Gastrocnemius medialis (tissue), 4 donors: ENCODE measurements at places on chromosomes 6 and 20. TPM values are rescaled to one million over a fixed set of nuclear protein-coding genes. Genes with fewer than 3 reads are reported as not detected.

DNA sequence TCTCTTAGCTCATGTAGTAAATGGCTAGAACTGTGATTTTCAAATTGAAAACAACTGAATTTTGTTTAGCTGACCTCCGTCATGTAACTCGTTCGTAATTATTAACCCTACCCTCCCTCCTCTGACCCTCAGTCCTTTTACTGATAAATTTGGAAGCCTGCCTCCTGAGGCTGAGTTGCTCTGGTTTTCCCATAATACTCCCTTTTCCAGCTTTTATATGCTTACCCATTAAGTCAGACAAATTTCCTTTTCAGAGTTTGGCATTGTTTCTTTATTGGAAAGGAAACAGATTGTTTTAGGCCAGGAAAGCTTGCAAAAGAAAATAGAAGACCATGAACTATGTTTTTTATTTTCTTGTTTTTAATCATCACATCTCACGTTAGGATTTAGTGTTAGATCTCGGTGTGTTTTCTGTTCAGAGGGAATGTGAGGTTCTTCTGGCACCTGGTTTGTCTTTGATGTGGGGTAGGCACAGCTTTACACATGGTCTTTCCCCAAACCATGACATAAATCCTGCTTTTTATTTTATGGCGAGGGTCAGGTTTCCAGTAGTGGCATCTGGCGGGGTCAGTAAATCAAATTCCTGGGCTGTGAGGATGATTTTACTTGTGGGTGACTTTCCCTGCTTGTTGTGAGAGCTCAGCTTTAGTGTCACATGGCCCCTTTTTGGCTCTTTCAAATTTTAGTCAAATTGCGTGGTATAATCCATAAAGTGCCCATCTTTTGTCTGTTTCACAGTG lies 24.5 kb downstream of the PLCB4 start:
- H3K36me3 ChIP-seq: no peaks in the 10 kb centered on the region
- H3K27ac ChIP-seq: peak overlapping the region; percentile 54
- H3K4me1 ChIP-seq: no peaks in the 10 kb centered on the region
- no peak for DNase-seq
- no peak overlapping the region for H3K4me3 ChIP-seq

DNA sequence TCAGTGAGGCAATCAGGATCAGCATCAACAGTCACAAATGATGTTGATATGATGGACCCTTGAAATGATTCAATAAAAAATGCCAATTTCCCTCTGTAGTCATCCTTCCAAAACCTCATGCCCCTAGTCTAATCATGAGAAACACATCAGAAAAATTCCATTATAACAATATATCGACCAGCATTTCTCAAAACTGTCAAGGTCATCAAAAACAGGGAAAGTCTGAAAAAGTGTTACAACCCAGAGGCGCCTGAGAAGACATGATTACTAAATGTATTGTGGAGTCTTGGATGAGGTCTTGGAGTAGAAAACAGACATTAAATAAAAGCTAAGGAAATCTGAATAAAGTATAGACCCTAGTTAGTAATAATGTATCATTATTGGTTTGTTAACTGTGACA lies 133.8 kb downstream of the SLC35B3 start:
- H3K4me1 ChIP-seq: no peaks in the 10 kb centered on the region
- DNase-seq: no peak
- H3K4me3 ChIP-seq: no peak overlapping the region
- no peaks in the 10 kb centered on the region for H3K36me3 ChIP-seq
- H3K27me3 ChIP-seq: no peaks in the 10 kb centered on the region

- H3K4me3 ChIP-seq: no peak overlapping the region
- peaks cover 89% of the 10 kb centered on the region for H3K27me3 ChIP-seq
- no peak for DNase-seq
- H3K27ac ChIP-seq: no peak overlapping the region
- H3K36me3 ChIP-seq: no peaks in the 10 kb centered on the region
These were observed 1.1 kb upstream of the BHLHE23 start for GRCh38 chr20:63007646-63008488.

- no peak overlapping the region for H3K27ac ChIP-seq
- H3K36me3 ChIP-seq: no peaks in the 10 kb centered on the region
- H3K4me1 ChIP-seq: no peaks in the 10 kb centered on the region
- H3K4me3 ChIP-seq: no peak overlapping the region
- DNase-seq: no peak
These were observed 39.6 kb upstream of the PRELID3B start for GRCh38 chr20:59082077-59082740.

- H3K4me3 ChIP-seq: no peak overlapping the region
- H3K4me1 ChIP-seq: no peaks in the 10 kb centered on the region
- H3K27me3 ChIP-seq: no peaks in the 10 kb centered on the region
- no peak for DNase-seq
These were observed 181.9 kb downstream of the SCP2D1 start for GRCh38 chr20:18995455-18995854.

The EEF1A1 gene
- 1,271 TPM for total RNA-seq

The UNC5CL gene
- 0.27 TPM for total RNA-seq

The SLC22A23 gene
- 6.6 TPM for total RNA-seq
